MCF 10A (cell line): ENCODE measurements at places on chromosomes 2 and 18. TPM values are rescaled to one million over a fixed set of nuclear protein-coding genes. Genes with fewer than 3 reads are reported as not detected.

CAPN14 gene
- not detected in 2 replicates for total RNA-seq

CCDC150 gene
- total RNA-seq: 5.5 and 8.1 TPM in 2 replicates

TSPYL6 gene
- total RNA-seq: not detected in 2 replicates

SNED1 gene
- 18.0 and 22.0 TPM in 2 replicates for total RNA-seq

MERTK gene
- total RNA-seq: 0.19 and 0.49 TPM in 2 replicates

MOGAT1 gene
- total RNA-seq: not detected in 2 replicates

PROC gene
- total RNA-seq: not detected in 2 replicates

GREB1L gene
- 9.4 and 11.0 TPM in 2 replicates for total RNA-seq
